ENCODE measurements at places on chromosomes 4 and X.

- no peak for DNase-seq
Measured at GRCh38 chr4:165404080-165404479, 25.3 kb downstream of the CPE start.

- DNase-seq = no peak
Measured at GRCh38 chr4:141352331-141352730, 131.6 kb downstream of the ZNF330 start.

DNA sequence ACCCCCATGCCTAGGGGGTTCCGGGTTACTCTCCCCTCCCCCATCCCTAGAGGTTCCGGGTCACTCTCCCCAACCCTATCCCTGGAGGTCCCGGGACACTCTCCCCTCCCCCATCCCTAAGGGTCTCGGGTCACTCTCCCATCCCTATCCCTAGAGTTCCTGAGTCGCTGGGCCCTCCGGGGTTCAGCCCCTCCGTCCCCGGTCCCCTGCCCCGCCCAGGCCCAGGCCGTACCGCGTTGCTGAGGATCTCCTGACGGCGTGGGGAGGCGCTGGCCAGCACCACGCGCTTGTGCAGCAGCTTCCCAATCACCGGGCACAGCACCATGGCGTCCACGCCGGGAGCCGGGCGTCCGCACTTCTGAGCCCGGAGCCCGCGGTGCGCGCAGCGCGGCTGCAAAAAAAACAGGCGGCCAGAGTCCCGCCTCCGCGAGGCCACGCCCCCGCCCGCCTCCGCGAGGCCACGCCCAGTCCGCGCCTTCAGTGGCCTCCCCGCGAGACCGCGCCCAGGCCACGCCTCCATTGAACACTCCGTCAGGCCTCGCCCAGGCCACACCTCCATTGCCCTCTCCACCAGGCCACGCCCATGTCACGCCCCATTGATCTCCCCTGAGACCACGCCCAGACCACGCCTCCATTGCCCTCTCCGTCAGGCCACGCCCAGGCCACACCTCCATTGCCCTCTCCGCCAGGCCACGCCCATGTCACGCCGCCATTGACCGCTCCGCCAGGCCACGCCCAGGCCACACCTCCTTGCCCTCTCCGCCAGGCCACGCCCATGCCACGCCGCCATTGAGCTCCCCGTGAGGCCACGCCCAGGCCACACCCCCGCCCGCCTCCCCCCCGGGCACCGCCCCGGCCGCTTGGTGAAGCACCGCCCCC, at the start of gene ASMTL:
ASMTL (minus strand) TSS at position 394 of the 879 bp plus-strand sequence; CDS start at position 325, 69 bp downstream.
- no peak for DNase-seq

DNA sequence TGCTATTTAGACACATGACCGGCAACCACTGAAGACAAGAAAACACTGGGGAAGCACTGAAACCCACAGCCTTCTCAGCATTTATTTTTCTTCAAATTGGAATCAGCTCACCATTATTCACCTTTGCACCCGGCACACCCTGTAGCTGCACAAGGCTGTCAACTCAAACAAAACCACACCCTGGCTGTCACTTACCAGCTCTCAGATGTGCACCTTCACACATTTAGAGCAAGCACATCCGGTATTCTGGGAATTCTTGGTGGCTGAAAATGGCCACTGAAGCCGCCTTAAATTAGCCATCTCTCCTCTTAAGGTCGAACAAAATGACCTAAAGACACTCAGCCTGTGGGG, 5.9 kb downstream of the ZFYVE28 start:
- no peak for DNase-seq

GRCh38 chrX:109793191-109793590, 60.1 kb upstream of the ACSL4 start:
- DNase-seq = no peak

DNA sequence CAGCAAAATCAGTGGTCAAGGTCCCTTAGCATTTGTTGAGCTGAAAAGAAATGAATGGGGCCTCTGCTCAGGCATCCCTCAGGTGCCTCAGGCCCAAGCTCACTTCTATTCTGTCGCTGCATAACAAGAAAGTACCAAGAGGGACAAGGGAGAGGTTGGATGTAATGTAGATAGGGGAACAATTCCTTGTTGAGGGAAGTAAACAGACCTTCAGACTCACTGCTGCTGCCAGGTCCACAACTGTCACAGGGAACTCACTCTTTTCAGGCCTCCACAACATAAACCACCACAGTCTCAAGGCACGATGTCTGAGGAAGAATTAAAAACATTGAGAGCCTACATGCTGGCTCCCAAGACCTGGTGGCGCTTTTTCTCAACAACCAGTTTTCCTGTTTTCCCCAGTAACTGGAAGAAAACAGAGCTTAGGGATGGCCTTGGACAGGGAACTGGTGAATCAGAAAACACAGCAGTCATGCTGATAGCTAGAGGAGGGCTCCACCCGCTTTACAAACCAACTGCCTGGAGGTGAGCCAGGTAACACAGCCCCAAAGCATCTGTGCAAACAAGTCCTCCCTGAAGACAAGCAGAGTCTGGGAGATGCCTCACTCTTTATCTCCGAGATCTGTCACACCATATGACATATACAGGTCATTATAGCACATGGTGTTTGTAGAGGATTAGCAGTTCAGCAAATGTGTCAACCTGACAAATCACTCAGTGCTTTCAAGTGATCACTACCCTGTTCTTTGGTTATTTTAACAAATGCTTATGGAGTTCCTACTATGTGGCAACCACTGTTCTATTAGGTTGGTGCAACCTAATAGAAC, 14.3 kb upstream of the AWAT1 start:
- DNase-seq = no peak

- DNase-seq = no peak
Measured at GRCh38 chr4:91636083-91636482, 667.7 kb upstream of the GRID2 start.

- DNase-seq = no peak
Measured at GRCh38 chrX:83508006-83508405, at the start of gene POU3F4. Gene POU3F4, plus strand, starts transcription at chrX:83508290. Its CDS starts 35 bp downstream, at chrX:83508325.

GRCh38 chr4:25223802-25224375, 9.9 kb upstream of the PI4K2B start:
- no peak for DNase-seq

GRCh38 chr4:7160951-7161440, 31.3 kb upstream of the SORCS2 start:
- DNase-seq = no peak

- DNase-seq = no peak
Measured at GRCh38 chr4:5471691-5472090, 236.7 kb downstream of the EVC2 start.

- DNase-seq = no peak
Measured at GRCh38 chr4:117560329-117560728, 474.0 kb upstream of the NDST3 start.

DNA sequence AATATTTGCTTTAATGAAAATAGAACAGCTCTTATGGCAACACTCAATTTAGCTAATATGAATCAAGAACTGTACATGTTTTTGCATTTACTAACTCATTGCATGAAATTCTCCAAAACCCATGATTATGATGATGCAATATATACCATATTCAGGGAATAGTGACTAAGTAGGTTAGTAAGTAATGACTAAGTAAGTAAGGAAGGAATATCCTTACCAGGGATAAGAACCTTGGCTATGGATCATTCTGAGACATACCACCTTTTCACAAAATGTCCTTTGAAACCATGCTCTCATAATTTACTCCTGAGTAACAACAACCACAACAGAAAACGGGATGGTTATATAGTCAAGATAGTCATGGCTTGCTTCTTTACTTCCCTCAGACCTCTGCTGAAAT, 1513.0 kb downstream of the STIM2 start:
- DNase-seq = no peak

GRCh38 chrX:44314259-44314734, 29.2 kb downstream of the EFHC2 start:
- no peak for DNase-seq

GRCh38 chr4:53810643-53811042, 219.4 kb upstream of the LNX1 start:
- DNase-seq = no peak

DNA sequence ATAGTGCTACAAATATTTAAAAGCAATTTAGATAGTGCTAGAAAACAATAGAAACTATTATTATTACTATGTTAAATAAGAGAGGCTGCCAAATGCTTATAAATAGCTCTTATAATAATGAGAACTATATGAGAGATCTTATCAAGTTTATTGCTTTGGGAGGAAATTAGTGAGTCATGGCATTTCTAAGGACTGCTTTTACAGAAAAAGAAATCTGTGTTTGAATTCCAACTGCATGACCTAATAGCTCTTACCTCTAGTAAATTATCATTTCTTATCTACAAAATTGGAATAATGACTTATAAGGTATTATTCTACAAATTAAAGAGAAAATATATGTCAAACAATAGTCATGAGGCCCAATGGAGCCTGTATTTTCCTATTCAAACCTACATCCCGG, 177.2 kb downstream of the GABRG1 start:
- no peak for DNase-seq

DNA sequence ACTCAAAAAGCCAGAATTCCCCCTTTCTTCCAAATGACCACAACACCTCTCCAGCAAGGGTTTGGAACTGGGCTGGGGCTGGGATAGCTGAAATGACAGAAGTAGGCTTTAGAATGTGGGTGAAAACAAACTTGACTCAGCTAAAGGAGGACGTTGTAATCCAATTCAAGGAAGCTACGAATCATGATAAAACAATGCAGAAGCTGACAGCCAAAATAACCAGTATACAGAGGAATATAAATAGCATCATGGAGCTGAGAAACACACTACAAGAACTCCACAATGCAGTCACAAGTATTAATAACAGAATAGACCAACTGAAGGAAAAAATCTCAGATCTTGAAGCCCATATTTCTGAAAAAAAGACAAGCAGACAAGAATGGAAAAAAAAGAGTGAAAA, 95.8 kb upstream of the TET2 start:
- DNase-seq = no peak

GRCh38 chrX:48694776-48695533, 1.6 kb upstream of the SUV39H1 start:
- DNase-seq = no peak

GRCh38 chr4:141275834-141276233, 55.1 kb downstream of the ZNF330 start:
- no peak for DNase-seq

- DNase-seq = no peak
Measured at GRCh38 chr4:123073650-123074049, 151.3 kb upstream of the NUDT6 start.

DNA sequence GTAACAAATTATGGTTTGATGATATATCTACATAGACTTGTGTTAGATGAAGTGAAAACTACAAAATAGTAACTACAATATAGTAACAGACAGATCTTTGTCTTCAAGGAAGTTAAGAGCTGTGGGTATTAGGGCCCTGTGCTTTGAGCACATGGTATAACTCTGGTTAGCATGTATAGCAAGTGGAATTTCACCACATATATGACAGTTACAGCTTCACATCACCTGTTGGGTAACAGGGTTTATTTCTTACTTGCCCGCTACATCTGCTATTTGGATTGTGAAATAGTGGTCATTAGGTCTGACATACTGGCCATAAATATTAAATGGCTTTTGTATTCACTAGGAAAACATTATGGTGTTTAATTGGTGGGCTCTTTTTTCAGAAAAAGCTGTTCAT, 20.2 kb downstream of the OFD1 start:
- no peak for DNase-seq

- no peak for DNase-seq
Measured at GRCh38 chrX:18173494-18174180, 47.0 kb downstream of the BEND2 start.

DNA sequence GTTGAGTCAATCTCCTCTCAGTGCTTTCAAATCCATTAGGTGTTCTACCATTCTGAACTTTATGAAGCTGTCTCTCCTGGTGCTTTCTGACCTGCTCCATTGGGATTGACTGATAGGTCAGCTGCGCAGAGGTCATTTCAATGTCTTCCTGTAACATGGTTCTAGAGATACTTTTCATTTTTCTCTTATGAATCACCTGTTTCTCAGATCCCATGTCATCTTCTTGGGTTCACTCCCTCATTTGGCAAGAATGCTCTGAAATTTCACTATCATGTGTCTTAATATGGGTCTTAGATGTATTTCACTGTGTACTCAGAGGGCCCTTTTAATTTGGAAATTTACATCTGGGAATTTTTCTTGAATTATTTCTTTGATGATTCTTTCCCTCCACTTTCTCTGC, 13.8 kb upstream of the PGM2 start:
- DNase-seq = no peak
